ENCODE measurements at places on chromosomes 13 and 19. TPM values are rescaled to one million over a fixed set of nuclear protein-coding genes. Genes with fewer than 3 reads are reported as not detected.

Gene RASGRP4
- total RNA-seq: 1.8 TPM

Gene ZNF667
- 5.0 TPM for total RNA-seq

Gene NDUFA13
- 1,367 TPM for total RNA-seq

Gene ZNF682
- total RNA-seq: 6.3 TPM

Gene IGFLR1
- 2.9 TPM for total RNA-seq

Gene TTC9B
- not detected for total RNA-seq

Gene LILRB4
- total RNA-seq: 3.8 TPM

All from Right ventricle myocardium superior (tissue), 1 donor.